ENCODE measurements at places on chromosomes 2 and 18.

DNA sequence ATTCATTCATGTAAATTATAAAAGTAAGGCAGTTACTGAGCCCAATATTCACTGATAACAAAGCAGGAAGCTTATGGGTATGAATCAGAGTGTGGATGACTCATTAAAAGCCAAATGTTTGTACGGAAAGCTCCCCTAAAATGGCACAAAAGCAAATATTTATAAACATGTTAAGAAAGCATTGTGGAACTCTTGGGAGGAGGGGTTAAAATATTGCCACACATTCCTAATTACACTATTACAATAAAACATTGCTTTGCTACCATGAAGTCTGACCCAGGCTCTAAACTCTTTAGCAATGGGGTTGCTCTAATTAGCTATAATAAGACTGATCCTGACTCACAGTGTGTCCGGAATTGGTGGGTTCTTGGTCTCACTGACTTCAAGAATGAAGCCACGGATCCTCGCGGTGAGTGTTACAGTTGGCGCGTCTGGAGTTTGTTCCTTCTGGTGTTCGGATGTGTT is 110.9 kb downstream of the NAB1 start:
- DNase-seq: no peak

GRCh38 chr2:69083235-69083748 is 70.3 kb downstream of the ANTXR1 start:
- no peak for DNase-seq

DNA sequence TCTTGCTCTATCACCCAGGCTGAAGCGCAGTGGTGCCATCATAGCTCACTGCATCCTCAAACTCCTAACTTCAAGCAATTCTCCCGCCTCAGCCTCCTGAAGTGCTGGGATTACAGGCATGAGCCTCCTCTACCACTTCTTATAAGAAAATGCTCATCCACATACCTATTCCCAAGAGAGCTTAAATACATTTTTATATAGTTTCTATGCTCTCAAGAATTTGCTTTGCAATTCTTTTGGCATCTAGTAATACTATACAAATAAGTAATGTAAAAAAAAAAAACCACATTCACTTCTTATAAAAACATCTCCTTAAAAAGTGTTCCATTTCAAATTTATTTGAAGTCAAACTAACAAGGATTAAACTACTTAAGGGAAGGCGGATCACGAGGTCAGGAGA is 197.3 kb downstream of the DNAH7 start:
- no peak for DNase-seq

DNA sequence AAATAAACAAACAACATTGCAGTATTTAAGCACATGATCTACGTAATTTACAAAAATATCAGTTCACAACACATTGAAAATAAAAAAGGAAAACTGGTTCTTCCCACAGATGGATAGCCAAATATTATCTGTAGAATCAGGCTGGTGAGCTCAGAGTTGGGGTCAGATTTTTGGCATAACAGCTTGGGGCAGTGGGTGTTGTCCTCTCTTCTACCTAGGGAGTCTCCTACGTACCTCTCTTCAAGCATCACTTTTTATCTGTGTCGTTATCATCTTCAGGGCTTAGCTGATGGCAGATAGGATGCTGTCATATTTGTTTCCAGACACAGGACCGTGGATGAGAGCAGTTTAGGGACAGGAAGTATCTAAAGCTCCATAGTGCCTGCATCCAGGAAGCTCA is 46.2 kb downstream of the EMILIN2 start:
- no peak for DNase-seq
